ENCODE measurements at places on chromosomes 7 and 10.

DNA sequence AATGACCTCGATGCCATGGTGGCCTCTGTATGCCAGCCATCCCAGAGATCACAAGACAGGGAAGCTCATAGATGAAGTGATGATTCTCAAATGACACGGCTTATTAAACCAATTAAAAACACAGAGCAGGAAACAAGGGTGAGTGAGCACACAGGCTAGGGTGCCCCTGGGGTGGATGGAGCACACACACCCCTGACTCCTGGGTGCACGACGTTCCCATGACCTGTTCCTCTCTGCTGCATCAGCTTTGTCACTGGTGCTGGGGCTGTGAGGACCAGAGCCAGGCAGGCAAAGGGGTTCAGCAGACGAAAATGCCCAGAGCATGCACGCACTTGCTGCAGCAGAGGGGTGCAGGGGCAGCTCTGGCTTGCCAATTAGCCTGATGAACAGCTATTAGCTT is 86.5 kb upstream of the LRRC4 start:
- no peak for DNase-seq

DNA sequence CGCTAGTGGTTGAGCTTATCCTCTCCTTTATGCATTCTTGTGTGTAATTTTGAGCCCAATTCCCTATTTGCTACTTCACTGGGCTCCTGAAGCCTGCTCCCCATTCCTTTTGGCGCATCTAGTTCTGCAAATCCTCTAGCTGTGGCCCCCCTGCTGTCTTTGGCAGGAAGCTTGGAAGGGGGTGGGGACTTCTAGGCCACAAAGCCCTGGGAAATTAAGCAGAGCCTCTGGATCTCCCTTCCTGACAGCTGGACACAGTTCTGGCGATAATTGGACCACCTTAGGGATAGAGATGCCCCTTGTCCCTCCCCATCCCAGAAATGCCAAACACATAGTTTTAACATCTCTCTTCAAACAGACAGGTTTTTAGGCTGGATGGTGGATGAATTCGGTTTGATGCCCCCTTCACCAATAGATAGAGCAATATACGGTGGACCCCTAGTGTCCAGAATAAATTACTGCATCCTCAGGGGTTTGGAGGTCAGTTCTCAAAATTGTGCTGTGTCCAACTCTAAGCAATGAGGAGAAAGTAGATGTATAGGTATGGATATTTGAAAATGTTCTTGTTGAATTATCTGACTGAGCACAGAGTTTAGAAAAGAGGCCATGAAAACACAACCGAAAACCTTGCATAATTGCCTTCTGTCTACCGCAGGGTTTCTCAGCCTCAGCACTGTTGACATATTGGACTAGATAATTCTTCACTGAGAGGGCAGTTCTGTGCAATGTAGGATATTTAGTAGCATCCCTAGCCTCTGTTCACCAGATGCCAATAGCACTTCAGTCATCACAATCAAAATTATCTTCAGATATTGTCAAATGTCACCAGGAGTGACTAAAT is 75.5 kb downstream of the PAPSS2 start:
- no peak for DNase-seq

GRCh38 chr7:117112640-117113039 is 159.3 kb downstream of the ST7 start:
- no peak for DNase-seq

DNA sequence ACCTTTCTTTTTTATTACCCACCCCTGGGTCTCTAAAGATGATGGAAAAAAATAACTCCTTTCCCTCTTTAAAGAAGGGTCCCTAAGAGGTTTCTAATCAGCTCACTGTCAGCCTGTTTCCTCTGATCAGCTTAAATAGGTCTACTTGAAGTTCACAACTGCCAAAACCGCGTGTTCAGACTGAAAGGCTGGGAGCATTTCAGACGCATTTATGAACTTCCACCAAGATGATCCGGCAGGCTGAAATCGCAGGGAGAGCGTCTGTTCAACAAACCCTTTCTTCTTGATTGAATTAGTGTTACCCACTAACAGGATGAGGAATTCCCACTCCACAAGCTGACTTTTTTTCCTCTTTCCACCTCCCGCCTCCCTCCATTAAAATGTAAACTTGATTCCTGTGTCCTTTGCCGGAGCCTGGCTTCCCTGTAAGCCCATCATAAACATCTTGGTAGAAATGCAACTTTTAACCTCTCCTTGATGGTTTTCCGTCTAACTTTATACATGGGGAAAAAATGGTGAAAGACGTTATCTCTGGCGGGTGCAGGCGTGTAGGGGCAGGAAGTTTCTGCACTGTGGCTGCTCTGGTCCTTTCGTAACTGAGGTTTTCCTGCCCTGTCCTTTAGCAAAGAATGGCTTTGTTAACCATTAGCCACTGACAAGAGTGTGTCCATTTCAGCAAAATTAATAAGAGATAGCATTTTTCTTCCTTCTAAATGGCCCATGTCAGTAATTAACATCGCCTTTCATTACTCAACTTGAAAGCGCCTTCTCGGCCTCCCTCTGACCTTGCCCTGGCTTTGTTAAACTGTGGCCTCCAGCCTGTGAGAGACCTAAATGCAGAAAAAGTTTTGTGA is 130.7 kb downstream of the BAMBI start:
- no peak for DNase-seq

GRCh38 chr7:6399351-6399750 is 48.4 kb downstream of the DAGLB start:
- no peak for DNase-seq

GRCh38 chr10:103373544-103373943 is 5.8 kb downstream of the TAF5 start:
- no peak for DNase-seq

- no peak for DNase-seq
Observed at GRCh38 chr10:49096890-49097445, 18.4 kb downstream of the VSTM4 start.

- no peak for DNase-seq
Observed at GRCh38 chr7:151644554-151644953, 124.9 kb upstream of the RHEB start.

- no peak for DNase-seq
Observed at GRCh38 chr7:2800931-2801688, 43.0 kb downstream of the GNA12 start.

- no peak for DNase-seq
Observed at GRCh38 chr7:25385506-25386136, 157.3 kb upstream of the NPVF start.

DNA sequence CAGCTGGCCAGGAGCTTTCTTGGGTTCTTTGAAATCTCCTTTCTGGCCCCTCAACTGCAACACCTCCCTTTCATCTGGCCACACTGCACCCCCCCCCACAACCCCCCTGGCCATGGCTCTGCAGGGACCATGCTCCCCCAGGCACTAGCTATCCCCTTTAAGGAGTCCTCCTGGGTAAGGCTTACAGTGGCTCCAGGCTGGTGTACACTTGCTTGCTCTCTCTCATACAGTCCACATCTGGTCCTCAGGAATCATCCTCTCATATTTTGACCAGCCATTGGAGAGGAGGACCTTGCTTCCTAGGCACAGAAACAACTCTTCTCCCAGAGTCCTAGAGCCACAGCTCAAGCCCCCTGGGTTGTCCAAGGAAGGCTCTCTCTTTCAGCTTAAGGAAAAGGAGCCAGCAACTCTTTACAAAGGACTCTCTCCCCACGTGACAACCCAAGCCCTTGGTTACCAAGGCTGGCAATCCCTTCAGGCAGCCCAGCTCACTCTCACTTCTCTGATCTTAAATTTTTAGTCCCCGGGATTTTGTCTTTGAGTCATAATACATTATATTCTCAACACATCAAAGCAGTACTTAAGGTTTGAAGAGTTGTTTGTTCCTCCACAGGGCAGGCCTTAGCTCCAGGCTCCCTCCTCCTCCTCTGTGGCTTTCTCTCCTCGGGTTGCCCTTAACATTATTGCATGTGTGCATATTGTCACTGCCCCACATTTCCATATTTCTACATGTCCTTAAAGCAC is 9.9 kb downstream of the GARIN1A start:
- no peak for DNase-seq

DNA sequence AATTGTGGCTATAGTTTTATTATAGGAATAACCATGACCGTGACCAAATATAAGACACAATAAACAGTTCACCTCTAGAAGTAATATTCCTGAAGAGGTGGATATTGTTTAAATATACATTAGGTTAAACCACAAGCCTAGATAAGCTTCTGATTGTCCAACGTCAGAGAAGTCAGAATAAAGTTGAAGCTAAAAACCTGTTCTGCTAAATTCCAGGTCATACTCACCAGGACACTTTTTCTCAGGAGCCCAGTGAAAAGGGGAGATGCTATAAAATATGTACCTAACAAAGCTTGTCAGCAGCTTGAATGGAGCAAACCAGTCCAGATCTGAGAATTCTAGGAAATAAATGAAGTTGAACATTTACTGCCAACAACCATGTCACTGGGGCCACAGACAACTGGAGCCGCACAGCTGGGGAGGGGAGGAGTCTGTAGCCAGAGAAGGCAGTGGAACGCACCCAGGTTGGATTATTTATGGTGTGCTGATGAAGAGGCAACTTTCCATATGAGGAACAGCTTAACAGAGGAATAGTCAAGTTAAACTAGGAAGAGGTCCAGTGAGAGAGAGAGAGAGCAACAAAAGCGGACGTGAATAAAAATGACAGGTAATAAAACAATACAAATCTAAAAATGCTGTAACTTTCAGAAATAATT is 191.1 kb downstream of the ZNF438 start:
- no peak for DNase-seq

DNA sequence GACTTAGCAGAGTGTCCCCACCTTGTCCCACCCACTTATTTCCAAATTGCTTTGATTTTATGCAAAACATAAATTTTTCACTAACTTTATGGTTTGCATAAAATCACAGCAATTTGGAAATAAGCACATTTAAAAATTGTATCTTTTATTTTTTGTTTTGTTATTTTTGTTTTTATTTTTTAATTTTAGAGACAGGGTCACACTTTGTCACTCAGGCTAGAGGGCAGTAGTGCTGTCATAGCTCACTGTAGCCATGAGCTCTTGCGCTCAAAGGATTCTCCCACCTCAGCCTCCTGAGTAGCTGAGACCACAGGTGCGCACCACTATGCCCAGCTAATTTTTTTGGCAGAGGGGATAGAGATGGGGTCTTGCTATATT is 43.2 kb downstream of the APBB1IP start:
- no peak for DNase-seq

GRCh38 chr10:11159543-11160215 is 142.0 kb downstream of the CELF2 start:
- DNase-seq = no peak

- DNase-seq = no peak
Observed at GRCh38 chr10:101007099-101007711, 7.6 kb downstream of the LZTS2 start.

GRCh38 chr10:84551437-84552120 is 223.2 kb downstream of the CCSER2 start:
- DNase-seq = no peak

DNA sequence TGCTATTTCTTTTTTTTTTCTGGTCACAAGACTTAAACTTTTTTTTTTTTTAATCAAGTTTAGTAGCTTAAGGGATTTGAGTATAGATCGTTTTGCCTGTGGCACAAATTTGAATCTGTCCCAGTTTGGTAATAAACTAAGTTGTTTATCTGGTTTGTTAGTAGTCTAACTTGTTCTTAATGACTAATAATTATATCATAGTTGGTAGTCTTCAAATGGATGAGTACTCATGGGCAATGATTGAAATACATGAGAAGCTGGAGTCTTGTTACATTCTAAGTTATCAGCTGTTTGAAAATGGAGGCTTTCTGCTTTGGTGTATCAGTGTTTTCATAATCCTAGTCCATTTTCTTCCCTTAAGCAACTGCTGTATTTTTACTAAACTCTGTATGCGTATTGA is 12.3 kb downstream of the BTAF1 start:
- DNase-seq = no peak

- DNase-seq = no peak
Observed at GRCh38 chr7:14900051-14900450, 2.5 kb downstream of the DGKB start.

DNA sequence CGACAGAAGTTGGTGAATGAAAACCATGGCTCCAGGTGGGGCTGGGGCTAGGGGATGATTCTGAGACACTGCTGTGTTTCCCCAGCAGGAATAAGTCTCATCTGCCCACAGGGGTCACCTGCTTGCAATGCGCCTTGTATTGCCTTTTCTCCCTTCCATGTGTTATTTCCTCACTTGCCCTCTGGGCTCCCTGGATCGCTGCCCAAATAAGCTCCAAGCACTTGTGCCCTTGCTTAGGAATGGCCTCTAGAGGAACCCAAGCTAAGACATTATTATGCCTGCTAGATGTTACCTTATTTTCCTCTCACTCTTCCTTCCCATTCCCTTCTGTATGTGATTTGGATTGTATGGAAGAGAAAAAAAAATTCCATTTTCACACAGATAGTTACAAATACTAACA is 24.8 kb upstream of the PLPP4 start:
- no peak for DNase-seq

GRCh38 chr10:81872206-81872862 is 2.7 kb upstream of the NRG3 start:
- no peak for DNase-seq

DNA sequence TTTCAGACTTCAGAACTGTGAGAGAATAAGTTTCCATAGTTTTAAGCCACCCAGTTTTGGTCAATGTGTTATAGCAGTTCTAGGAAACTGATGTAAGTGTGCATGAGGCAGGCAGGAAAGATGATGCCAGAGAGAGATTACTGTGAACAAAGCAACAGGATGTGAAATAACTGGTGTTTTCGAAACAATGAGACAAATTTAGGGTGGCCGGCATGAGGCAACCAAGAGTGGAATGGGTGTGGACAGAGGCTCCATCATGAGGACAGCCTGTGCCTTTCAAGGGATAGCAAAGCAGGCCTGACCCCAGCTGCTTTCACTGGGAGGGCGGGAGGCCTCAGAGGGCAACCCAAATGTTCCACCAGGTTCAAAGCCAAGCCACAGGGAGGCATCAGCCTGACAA is 67.3 kb upstream of the UCN3 start:
- no peak for DNase-seq

DNA sequence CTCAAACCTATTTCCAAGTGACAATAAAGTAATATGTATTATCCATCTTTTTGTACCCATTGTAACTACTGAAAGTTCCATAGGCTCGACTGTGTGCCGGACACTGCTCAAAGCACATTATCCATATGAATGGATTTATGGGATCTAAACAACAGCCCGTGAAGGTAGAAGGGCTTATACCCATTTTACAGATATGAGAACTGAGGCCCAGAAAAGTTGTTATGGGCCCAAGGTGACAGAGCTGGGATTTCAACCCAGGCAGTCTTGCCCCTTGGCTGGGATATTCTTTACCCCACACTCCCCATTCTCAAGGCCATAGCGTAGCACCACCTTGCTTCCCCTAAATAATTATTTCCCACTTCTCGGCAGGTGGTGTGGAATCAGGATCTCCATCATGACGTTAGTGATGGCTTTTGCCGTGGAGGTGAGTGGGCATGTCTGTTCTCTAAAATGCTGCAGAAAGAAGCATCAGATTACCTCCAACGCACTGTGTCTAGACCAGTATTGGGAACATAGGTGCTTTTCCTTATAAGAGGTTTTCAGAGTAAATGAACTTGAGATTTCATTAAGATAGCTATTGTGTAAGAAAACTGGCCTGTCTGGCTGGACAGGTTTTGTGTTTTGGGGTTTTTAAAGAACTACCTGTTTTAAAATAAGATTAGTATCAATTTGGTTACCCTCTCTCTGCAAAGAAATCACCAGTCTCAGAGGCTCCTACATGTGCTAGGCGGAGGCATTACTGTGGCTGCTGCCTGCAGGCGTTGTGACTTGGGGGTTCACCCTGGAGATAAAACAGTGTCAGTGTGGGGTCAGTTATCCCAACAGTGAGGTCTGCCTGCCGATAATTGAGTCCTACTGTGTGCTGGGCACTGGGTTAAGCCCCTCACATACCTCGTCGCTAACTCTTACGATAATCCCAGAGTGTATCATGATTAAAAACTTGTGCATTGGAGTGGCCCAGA is 85.1 kb upstream of the SDK1 start:
- DNase-seq = no peak

Measured in stimulated activated CD4-positive, alpha-beta T cell treated with anti-CD3 and anti-CD28 coated beads, Interleukin-1b, Interleukin-23, amount 100 ng/mL, for 24 hours (primary cell).